ENCODE measurements at places on chromosomes 6 and 20.

GRCh38 chr20:32727683-32728082 is 15.6 kb downstream of the COMMD7 start:
- no peak for DNase-seq
- H3K27me3 ChIP-seq: no peaks in the 10 kb centered on the region
- H3K4me3 ChIP-seq: no peak overlapping the region
- no peak overlapping the region for H3K27ac ChIP-seq

GRCh38 chr20:35216541-35216940 is 9.9 kb upstream of the MMP24 start:
- DNase-seq: no peak
- H3K27me3 ChIP-seq: no peaks in the 10 kb centered on the region
- H3K27ac ChIP-seq: no peak overlapping the region
- H3K36me3 ChIP-seq: no peaks in the 10 kb centered on the region
- H3K4me3 ChIP-seq: no peak overlapping the region

DNA sequence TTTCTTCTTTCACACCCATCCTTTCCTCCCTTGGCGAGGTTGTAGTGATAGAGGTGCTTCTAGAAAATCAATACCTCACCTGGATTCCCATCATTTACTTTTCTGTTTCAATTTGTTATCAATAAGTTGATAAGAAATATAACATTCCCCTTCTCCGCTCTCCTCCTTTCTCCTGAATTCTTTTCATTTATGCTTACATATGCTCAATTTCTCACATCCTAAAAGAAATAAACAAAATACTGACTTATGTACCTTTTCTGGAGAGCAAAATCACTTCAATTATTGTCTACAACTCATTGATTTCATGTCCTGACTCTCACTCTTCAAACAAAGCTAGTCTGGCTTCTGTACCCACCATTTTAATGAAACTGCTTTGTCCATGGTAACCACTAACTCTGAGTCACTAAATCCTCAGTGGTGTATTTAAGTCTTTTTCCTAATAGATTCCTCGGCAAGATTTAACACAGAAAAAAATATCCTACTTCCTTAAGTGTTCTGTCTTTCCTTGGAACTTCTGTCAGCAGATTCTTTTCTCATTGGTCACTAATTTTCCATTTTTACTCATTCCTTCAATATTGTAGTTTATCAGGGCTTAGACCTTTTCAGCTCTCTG is 289.6 kb downstream of the RFPL4B start:
- no peak overlapping the region for H3K4me3 ChIP-seq
- DNase-seq: no peak
- no peaks in the 10 kb centered on the region for H3K4me1 ChIP-seq
- no peak overlapping the region for H3K27ac ChIP-seq
- no peaks in the 10 kb centered on the region for H3K36me3 ChIP-seq
- no peaks in the 10 kb centered on the region for H3K27me3 ChIP-seq

- no peak for DNase-seq
- H3K27ac ChIP-seq: no peak overlapping the region
- no peak overlapping the region for H3K4me3 ChIP-seq
- H3K27me3 ChIP-seq: no peaks in the 10 kb centered on the region
- peaks cover 1% of the 10 kb centered on the region for H3K4me1 ChIP-seq
Measured at GRCh38 chr6:125957845-125958244, 1.3 kb downstream of the HINT3 start.

GRCh38 chr6:67358241-67358640 is 1276.8 kb upstream of the ADGRB3 start:
- H3K4me1 ChIP-seq: no peaks in the 10 kb centered on the region
- H3K27ac ChIP-seq: no peak overlapping the region
- no peak for DNase-seq
- H3K36me3 ChIP-seq: no peaks in the 10 kb centered on the region

DNA sequence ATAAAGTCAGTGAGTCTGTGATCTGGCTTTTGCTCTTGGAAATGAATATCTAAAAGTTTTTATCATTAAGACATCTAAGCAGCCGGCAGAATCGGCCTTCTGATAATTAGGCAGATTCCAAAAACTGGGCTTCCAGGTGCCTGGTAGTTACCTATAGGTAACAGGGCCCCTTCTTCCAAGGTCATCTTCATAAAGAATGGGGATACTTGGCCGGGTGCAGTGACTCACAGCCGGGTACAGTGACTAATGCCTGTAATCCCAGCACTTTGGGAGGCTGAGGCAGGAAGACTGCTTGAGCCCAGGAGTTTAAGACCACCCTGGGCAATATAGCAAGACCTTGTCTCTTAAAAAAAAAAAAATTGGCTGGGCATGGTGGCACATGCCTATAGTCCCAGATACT is 12.9 kb upstream of the RBL1 start:
- no peak overlapping the region for H3K27ac ChIP-seq
- H3K4me1 ChIP-seq: no peaks in the 10 kb centered on the region
- DNase-seq: no peak
- H3K4me3 ChIP-seq: no peak overlapping the region
- H3K36me3 ChIP-seq: no peaks in the 10 kb centered on the region

GRCh38 chr6:133436652-133437051 is 195.5 kb downstream of the EYA4 start:
- no peak overlapping the region for H3K27ac ChIP-seq
- no peaks in the 10 kb centered on the region for H3K27me3 ChIP-seq
- DNase-seq: no peak
- no peak overlapping the region for H3K4me3 ChIP-seq
- 0 out of 2 replicates have a peak, but pooled peaks cover 1% of the 10 kb centered on the region for H3K4me1 ChIP-seq
- H3K36me3 ChIP-seq: no peaks in the 10 kb centered on the region

- no peaks in the 10 kb centered on the region for H3K36me3 ChIP-seq
- peaks cover 58% of the 10 kb centered on the region for H3K27me3 ChIP-seq
- DNase-seq: no peak
- peak overlapping the region; percentile 31 for H3K4me3 ChIP-seq
Measured at GRCh38 chr6:10426781-10427279, 12.0 kb upstream of the TFAP2A start.

- no peaks in the 10 kb centered on the region for H3K36me3 ChIP-seq
- DNase-seq: no peak
- H3K27me3 ChIP-seq: no peaks in the 10 kb centered on the region
- no peaks in the 10 kb centered on the region for H3K4me1 ChIP-seq
- no peak overlapping the region for H3K4me3 ChIP-seq
Measured at GRCh38 chr20:30610029-30610693, 647.3 kb upstream of the DEFB115 start.

DNA sequence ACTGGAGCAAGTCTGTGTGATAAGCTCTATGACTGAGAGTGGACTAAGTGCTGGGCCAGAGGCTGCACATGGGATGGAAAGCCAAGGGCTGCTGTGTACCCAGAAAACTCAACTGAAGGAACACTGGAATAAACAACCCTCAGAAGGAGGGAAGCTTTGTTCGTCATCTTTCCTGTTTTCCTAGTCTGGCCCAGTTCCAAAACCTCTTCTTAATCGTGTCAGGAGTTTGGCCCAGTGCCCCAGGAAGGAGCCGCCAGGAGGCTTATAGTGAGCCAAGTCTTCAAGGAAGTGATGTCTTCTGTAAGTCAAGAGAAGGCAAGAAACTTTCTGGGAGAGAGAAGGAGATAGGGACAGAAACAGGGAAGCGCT is 23.3 kb upstream of the TOP1 start:
- H3K36me3 ChIP-seq: no peaks in the 10 kb centered on the region
- no peaks in the 10 kb centered on the region for H3K4me1 ChIP-seq
- no peaks in the 10 kb centered on the region for H3K27me3 ChIP-seq
- no peak overlapping the region for H3K4me3 ChIP-seq
- H3K27ac ChIP-seq: no peak overlapping the region

DNA sequence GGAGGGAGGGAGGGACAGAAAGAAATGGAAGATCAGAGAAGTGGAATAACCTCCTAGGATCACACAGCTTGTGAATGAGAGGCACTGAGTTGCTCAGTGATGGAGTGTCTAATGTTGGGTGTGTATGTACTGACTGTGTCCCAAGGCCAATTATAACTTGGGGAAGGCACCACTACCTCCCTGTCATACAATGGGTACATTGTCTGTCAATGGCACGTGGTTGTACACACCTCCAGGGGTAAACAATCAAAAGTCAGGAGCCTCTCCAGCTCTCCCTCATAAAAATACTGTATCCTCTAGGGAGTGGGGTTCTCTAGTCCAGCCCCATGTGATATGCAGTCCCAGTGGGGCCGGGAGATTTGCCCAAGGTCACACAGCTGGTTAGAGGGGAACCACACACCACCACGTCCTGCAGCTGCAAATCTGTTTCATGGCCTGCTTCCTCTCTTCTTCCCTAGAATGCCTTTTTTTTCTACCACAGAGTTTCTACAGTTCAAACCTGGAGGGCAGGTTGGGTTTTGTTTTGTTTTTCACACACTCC is 112.5 kb downstream of the SNX5 start:
- H3K4me3 ChIP-seq: no peak overlapping the region
- no peak for DNase-seq
- H3K27ac ChIP-seq: no peak overlapping the region
- H3K27me3 ChIP-seq: no peaks in the 10 kb centered on the region
- peaks cover 11% of the 10 kb centered on the region for H3K4me1 ChIP-seq

DNA sequence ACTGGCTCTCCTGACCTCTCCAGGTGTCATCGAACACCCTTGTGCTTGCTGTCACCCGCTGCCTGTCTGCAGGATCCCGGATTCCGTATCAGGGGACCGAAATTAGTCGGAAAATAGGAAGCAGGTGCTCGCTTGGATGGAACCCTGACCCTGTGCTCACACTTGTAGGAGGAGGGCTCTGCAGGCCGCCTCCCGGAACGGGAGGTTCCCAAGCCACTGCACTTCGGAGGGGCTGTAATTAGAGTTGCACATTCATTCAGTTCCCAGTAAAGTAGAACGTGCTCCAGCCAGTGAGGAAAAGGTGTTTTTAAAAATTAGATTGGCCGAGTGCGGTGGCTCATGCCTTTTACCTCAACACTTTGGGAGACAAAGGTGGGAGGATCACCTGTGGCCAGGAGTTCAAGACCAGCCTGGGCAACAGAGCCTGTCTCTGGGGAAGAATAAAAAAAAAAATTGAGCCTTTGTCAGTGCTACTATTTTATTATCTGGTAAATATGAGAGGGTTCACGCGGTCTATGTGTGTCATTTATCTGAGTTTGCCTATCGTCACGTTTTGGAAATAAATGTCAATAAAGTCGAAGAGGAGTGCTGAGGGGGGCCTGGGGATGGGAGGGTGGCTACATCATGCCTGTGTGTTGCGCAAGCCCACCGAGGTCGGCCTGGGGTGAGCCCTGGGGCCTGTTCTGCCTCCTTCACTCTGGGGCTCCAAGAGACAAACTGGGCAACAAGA is 1.5 kb upstream of the GMEB2 start:
- H3K27ac ChIP-seq: no peak overlapping the region
- no peaks in the 10 kb centered on the region for H3K27me3 ChIP-seq
- peaks cover 2% of the 10 kb centered on the region for H3K4me1 ChIP-seq
- no peaks in the 10 kb centered on the region for H3K36me3 ChIP-seq
- DNase-seq: no peak

DNA sequence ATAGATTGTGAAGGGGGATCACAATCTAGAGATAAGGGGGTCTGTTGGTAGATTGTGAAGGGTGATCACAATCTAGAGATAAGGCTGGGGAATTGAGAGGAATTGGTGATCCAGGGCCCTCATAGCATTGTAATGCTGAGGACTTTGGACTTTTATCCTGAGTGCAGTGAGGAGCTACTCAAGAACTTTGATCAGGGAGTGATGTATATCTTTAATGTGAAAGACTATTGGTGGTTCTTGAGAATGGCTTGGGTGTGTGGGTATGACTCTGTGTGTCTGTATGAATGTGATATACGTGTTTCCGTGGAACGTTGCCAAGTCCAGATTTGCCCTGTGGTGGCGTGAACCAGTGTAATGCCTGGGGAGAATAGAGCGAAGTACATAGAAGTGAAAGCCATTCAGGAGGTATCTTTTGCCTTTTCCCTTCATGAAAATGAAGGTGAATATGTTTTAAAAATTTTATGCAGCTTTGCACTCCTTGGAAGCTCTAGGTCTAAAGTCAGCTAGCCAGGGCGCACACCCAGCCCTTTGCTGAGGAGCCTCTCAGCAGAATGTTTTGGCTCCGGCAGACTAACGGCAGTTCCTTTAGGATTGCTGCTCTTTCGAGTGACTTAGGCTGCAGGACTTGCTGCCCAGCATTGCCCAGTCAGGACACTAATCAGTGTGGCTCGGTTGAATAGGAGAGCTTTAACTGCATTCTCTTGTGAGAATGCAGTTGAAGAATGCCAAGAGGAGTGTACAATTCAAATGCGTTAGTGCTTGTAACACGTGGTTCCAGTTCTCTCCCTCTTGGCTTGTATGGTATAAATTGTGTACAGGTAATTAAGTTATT is 3.5 kb downstream of the ZFAND3 start:
- H3K36me3 ChIP-seq: no peaks in the 10 kb centered on the region
- H3K4me1 ChIP-seq: 0 out of 2 replicates have a peak, but pooled peaks cover 1% of the 10 kb centered on the region
- H3K27me3 ChIP-seq: no peaks in the 10 kb centered on the region
- H3K4me3 ChIP-seq: no peak overlapping the region
- no peak overlapping the region for H3K27ac ChIP-seq

DNA sequence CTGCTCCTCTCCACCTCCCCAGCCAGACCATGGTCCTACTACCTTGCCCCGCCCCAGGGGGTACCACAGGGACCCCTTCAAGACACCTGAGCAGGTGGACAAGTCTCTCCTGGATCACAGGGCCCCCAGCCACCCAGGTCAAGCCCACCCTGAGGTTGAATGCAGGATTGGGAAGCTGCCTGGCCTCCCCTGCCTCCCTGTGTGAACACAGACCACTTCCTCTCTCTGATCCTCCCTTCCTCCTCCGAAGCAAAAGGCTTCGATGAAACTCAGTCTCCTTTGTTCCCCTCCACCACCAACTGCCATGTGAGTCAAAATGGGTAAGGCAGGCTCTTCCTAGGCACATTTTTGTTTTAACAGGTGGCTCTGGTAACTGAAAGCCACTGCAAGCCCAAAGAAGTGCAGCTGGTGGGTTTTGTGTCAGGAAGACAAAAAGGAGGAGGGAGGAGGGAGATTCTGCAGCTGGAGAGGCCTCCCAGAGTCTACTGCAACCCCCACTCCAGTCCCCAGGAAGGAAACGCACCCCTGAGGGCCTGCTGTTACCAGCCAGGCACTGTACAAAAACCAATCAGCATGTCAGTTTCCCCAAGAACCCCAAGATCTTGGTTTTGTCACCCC is 5.4 kb downstream of the ADA start:
- no peaks in the 10 kb centered on the region for H3K36me3 ChIP-seq
- H3K4me1 ChIP-seq: peaks cover 22% of the 10 kb centered on the region
- H3K27ac ChIP-seq: no peak overlapping the region
- H3K4me3 ChIP-seq: no peak overlapping the region

- H3K4me1 ChIP-seq: no peaks in the 10 kb centered on the region
- no peak overlapping the region for H3K4me3 ChIP-seq
- no peaks in the 10 kb centered on the region for H3K27me3 ChIP-seq
- H3K27ac ChIP-seq: no peak overlapping the region
- no peak for DNase-seq
- H3K36me3 ChIP-seq: no peaks in the 10 kb centered on the region
Measured at GRCh38 chr6:111423960-111424846, 58.8 kb downstream of the REV3L start.

DNA sequence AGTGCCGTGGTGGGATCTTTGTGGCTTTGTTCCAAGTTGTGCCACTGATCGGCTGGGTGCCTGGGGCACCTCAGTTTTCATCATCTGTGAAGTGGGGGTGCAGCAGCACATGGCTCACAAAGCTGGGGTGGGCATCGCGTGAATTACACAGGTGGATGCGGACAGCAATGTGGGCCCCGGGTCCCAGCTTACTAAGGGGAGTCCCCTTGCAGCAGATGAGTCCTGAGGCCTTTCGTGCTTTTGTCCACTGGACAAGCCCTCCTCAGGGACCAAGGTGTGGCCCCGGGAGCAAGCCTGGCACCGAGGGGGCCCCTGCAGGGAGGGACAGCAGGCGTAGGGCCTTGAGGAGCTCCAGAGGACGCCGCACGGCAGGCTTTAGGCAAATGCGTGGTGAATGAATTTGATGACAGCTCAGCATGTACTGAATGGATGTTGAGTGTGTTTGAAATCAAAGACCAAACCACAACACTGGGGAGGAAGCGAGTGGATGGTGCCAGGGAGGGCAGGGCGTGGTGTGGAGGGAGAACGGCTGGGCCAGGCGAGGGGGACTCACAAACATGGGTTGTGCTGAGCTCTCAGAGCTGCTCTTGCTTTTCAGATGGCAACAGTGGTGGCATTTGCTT is 53.2 kb downstream of the IRF4 start:
- no peak overlapping the region for H3K27ac ChIP-seq
- H3K4me1 ChIP-seq: no peaks in the 10 kb centered on the region
- no peak for DNase-seq
